ENCODE measurements at places on chromosomes 5 and 9. TPM values are rescaled to one million over a fixed set of nuclear protein-coding genes. Genes with fewer than 3 reads are reported as not detected.

DNA sequence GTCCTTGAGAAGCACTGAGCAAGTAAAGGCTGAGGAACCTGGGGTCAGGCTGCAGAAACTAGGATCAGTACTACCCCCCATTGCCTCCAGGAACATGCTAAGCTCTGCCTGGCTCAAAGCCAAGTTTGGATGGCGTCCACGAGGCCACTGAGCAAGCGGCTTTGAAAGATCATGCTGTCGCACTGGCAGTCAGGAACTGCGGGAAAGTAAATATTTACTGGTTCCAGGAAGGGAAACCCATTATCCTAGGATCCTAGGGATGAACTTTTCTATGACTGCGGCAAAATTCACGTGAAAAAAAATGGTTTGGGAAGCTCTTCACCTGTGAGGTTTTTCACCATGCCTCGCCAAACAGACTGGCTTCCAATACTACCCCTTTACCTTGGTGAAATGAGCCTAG, 75.3 kb upstream of the PJA2 start:
- peaks cover 4% of the 10 kb centered on the region for H3K4me1 ChIP-seq
- H3K27me3 ChIP-seq = peaks cover 2% of the 10 kb centered on the region
- H3K36me3 ChIP-seq = no peaks in the 10 kb centered on the region
- DNase-seq = no peak

DNA sequence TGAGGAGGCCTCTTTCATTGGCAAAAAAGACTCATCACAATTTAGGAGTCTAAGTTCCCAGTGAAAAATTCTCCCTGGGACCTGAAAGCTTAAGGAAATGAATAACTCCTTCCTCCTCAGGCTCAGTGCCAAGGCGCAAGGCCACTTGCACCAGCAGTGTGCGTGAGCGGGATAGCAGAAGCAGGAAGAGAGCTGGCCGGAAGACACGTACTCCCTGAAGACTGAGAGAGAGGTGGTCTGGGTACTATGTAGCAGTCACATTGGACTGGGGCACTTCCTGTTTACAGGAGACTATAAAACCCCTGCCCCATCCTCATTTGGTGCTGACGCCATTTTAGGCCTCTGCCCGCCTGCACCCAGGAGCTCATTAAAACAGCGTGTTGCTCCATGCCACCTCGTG, 66.3 kb upstream of the IL33 start:
- H3K36me3 ChIP-seq = no peaks in the 10 kb centered on the region
- H3K27me3 ChIP-seq = peaks cover 12% of the 10 kb centered on the region
- no peak for DNase-seq
- H3K27ac ChIP-seq = no peak overlapping the region
- no peaks in the 10 kb centered on the region for H3K4me1 ChIP-seq

DNA sequence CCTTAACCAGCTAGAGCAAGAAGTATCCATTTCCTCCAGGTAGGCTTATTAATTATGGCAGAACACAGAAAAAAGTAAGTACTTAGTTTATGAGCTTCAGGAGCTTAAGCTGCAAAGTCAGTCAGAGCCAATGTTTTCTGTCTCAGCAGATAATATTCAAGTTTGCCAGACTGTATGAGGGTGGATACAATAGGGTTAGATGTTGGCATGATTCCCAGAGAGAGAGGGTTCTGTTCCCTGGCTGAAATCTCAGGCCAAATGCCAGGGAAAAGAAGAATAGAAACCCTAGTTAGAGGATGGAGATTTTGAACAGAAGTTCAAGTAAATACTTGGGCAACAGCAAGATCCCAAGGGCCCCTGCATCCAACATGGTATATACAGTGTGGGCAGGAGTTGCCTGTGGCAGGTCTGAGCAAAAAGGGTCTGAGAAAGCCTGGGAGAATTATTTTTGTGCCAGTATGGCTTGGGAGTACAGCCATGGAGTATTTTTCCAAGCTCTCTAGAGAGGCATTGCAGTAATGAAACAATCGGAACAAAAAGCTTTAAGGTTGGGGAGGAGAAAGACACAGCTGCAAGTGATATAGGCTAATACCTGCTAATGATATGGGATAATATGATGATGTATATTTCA, 31.0 kb upstream of the ISOC1 start:
- H3K4me1 ChIP-seq = no peaks in the 10 kb centered on the region
- no peak for DNase-seq
- H3K27ac ChIP-seq = no peak overlapping the region

OR1J2 gene
- 0.85 TPM for total RNA-seq

LCN15 gene
- total RNA-seq = not detected
